ENCODE measurements at places on chromosomes 2 and 18.

DNA sequence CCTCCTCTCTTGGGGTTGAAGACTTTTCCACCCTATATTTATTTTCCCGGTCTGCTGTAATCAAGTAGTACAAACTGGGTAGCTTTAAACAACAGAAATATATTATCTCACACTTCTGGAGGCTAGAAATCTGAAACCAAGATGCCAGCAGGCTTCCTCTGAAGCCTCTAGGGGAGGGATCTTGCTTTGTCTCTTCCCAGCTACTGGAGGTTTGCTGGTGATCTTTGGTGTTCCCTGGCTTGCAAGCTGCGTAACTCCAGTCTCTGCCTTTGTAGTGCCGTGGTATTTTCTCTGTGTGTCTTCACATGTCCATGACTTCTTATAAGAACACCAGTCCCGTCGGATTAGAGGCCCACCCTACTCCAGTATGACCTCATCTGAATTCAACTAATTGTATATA, 44.4 kb downstream of the MYO3B start:
- DNase-seq: no peak

GRCh38 chr2:213545481-213545880, 261.2 kb downstream of the SPAG16 start:
- no peak for DNase-seq

DNA sequence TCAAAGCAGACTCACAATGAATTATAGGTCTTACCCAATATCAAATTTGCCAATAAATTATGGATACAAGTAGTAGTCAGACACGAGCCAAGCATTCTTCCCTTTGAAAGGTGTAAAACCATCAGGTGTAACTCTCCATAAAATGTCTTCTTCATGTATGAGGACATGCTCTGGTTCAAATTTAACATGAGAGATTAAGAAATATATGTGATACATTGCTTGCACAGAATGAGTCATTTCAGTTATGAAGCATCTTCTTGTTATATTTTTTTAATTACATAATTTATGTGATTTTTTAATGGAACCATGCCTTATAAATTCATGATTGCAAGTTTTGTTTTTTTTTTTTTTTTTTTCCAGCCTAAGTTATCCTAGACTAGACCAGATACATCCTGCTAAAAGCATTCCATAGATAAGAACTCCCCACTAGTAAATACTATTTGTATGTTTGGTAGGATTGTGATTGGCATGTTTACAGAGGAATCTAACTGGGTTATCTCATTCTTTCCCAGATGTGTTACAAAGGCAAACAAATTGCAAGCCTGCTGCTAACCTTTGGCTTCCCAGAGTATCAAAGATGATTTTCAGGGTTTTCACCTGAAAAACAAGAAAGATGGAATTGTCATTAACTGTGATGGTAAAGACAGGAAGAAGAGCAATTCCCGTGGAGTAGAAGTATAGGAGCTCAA, 621.9 kb downstream of the XIRP2 start:
- no peak for DNase-seq

DNA sequence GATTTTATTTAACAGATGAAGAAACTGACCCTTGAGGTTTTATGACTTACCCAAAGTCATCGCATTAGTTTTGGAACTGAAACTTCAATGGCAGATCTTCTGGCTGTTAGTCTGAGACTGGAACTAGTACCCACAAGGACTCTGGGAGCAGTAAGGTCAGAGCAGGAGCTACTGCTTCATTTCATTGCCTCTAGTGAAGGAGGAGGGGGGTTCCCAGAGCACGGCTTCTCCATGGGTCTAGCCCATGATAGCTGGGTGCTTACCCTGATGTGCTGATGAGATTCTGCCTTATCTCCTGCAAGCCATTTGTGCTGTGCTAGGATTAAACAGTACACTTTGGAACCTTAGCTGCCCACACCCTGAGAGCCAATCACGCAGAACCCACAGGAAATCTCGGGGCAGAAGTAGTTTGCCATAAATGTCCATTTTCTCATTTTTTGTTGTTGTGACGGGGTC, 5.4 kb upstream of the RNASEH1 start:
- no peak for DNase-seq

- peak; percentile 29 for DNase-seq
Measured at GRCh38 chr2:234135750-234136221, 85.3 kb downstream of the SPP2 start.

GRCh38 chr2:101106453-101107181, 44.6 kb downstream of the TBC1D8 start:
- DNase-seq: no peak

- no peak for DNase-seq
Measured at GRCh38 chr18:78908462-78909260, 71.0 kb upstream of the SALL3 start.

- no peak for DNase-seq
Measured at GRCh38 chr2:25339211-25339674, 2.5 kb downstream of the DNMT3A start.

DNA sequence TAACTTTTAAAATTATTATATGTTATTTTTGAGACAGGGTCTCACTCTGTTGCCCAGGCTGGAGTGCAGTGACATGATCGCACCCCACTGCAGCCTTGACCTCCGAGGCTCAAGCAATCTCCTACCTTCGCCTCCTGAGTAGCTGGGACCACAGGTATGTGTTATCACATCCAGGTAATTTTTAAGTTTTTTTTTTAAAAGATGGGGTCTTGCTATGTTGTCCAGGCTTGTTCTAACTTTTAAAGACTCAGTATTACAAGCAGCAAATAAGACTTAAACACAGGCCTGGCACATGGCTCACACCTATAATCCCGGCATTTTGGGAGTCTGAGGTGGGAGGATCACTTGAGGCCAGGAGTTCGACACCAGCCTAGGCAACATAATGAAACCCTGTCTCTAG, 101.2 kb downstream of the ASXL2 start:
- no peak for DNase-seq

- no peak for DNase-seq
Measured at GRCh38 chr2:35708411-35708923, 647.1 kb upstream of the CRIM1 start.

DNA sequence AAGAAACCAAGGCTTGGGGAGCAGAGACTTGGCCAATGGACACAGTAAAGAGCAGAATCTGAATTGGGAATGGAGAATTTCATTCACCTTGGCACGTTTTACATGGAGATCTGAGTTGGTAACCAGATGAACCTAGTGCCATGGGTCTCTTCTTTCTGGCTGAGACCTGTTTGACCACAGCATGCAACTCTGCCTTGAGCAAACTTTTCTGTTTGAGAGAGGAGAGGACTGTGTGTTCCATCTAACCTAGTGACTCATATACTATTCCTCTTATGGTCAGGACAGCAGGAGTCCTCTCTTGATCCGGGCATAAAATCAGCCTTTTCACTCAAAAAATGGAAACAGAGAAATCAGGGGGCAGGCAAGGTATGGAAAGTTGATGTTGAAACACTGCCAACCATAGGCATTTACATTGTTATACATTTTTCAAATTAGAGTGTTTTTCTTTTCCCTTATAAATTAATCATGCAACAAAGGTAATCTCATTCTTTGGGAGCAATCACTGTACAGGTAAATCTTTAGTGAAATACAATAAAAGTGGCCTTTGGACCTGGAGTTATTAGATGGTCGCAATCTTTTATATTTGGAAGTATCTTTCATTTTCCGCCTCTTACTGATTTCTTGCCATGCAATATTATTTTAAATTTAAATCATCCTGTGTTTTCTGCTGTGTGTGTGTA, 86.7 kb downstream of the NRP2 start:
- DNase-seq: no peak

GRCh38 chr2:44838116-44838790, 103.2 kb upstream of the SIX3 start:
- DNase-seq: no peak

DNA sequence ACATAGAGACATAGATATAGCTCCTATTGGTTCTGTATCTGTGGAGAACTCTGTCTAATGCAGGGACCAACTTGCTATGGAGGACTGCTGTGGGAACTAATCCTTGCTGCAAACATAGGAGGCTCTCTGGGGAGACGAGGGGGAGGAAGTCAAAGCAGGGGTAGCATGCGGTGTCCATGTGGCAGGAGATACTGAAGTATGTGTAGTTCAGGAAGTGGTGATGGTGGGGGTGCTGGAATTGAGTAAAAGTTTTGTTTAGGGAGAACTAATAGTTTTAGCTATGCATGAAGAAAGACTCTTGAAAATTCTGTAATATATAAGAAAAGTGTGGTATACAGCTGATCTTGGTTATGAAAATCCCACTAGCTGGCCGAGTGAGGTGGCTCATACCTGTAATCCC, 62.0 kb downstream of the ANKRD44 start:
- DNase-seq: no peak

GRCh38 chr2:219876931-219877330, 249.5 kb downstream of the SLC4A3 start:
- DNase-seq: no peak

DNA sequence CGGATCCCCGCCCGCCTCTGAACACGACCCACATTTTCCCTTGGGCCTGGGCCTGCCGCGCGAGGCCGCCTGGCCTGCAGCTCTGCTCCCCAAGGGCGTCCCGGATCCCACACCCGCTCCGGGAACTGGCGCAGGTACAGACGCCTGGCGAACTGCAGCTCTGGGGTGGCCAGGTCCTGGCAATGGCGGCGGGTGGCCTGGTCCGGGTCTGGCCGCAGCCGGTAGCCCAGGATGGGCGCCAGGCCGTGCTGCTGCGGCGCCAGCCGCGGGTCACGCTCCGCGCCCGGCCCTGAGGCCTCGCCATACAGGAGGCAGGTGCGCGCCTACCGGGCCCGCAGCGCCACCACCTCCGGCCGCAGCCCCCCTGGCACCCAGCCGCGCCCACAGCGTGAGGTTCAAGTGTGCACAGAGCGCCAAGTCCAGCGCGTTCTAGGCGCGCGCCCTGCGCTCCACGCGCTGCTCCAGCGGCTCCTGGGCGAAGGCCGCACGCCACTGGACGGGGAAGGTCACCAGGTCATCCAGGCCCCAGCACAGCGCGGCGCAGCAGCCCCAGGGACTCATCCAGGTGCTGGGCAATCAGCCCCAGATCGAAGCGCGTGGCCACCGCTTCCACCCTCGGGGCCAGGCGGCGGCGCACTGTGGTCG, 9.5 kb downstream of the AQP12A start:
- no peak for DNase-seq

DNA sequence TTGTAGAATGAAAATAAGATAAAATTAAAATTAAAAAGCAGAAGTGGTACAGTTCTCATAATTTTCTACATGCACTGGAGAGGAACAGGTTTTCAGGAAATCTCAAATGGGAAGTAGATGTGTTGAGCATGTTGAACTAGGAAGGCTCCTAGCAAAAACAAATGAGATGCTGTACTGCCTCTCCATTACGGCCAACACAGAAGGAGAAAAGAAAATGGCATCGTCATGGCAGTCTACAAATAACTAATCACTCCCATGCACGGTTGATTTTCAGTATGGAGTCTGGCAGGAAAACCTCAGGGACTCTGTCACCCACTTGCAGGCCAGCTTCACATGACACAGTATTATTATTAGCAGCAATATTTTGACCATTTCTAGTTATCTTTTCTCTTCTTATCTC, 278.7 kb downstream of the NRXN1 start:
- DNase-seq: no peak

DNA sequence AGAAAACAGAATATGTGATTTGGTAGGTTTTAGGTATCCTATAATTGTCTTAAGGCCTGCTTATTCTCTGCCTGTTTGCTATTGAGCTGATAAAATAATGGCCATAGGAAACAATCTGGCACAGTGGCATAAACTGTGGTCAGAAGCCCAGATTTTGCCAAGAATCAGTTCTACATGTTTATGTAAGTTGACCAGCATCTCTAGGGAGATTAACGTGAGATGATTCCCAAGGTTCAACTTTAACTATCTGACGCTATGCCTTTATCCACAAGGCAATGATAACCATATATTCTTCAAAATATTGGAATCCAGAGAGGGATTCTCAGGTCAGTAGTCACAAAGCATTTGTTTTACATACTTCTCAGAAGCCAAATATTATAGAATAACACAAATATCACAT, 25.6 kb downstream of the AP1S3 start:
- DNase-seq: no peak

- no peak for DNase-seq
Measured at GRCh38 chr18:34543356-34543755, 166.7 kb upstream of the DTNA start.

DNA sequence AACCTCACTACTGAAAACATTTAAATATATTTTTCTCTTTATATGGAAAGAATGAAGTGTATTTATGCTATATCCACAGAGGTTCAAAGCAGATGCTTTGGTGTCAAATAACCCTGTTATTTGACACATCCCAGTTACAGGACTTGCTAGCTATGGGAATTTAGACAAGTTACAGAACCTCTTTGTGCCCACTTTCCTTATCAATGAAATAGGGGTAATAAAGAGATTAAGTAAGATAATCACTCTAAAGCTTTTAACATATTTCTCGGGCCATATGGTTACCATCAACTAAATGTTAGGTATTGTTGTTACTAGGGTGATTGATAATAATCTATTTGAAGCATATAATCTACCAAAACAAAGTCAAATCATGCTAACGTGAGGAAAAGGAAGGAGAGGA, 1660.6 kb upstream of the NXPH2 start:
- DNase-seq: no peak

DNA sequence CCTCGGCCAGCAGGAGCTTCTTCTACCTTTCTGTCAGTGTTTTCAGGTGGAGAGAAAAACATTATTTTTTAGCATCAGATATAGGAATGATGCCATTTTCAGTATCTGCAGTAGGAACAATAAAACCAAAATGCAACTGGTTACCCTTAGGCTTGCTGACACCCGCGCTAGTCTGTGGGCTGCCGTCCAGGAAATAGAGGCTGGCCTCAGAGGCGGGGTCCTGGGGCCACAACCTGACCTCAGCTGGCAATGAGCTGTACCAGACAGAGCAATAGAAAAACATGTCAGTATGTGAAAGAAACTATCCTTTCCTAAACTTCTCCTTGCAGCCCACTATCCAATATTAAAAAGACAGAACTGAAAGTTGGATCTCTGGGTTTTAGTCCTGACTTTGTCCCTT, 4.6 kb upstream of the ST6GAL2 start:
- no peak for DNase-seq

- no peak for DNase-seq
Measured at GRCh38 chr2:218980735-218981389, 4.1 kb downstream of the FEV start.

GRCh38 chr2:128196471-128196931, 105.5 kb downstream of the UGGT1 start:
- no peak for DNase-seq

DNA sequence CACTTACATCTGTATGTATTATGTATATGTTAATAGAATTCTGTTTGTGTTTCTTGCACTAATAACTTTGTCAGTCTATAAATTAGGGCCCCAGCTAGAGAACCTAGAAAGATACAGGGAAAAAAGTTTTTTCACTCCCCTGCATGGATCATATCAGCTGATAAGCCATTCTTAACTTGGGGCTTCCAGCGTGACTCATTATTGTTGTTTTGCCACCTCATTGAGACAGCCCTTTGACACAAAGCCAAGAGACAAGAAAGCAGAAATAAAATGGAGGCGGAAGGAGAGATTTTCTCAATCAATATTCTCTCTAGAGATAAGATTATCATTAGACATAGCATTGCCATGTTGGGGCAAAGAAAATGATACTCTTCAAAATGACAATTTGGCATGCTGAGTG, 93.4 kb downstream of the AKAIN1 start:
- DNase-seq: no peak
